ENCODE measurements at places on chromosomes 1 and 21.

DNA sequence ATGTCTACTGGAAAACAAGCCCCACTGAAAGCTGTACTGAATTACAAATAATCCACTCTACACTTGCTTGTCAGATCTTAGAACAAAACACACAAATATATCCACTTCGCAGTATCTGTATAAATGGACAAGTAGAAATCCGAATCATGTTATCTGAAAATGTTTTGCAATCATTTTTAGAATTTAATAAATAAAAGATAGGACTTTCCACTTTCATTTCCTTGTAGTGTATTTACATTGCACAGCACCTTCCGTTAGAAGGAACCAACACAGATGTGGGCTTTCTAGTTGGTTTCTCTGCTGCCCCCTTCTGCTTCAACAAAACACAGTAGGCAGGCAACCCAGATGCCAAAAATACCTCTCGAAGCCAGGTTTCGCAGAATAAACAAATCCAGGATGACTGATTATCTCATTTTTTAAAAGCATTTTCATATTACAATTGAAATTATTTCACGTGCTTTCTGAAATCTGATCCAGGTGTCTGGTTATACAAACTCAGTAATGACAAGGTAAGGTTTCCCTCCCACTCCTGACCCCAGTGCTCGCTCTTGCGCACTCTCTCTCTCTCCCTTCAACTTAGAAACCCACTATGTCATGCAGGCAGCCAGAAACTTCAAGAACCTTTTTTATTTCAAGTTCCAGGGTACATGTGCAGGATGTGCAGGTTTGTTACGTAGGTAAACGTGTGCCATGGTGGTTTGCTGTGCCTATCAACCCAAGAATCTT lies 389.9 kb downstream of the SMYD3 start:
- peak; percentile 82 for DNase-seq

DNA sequence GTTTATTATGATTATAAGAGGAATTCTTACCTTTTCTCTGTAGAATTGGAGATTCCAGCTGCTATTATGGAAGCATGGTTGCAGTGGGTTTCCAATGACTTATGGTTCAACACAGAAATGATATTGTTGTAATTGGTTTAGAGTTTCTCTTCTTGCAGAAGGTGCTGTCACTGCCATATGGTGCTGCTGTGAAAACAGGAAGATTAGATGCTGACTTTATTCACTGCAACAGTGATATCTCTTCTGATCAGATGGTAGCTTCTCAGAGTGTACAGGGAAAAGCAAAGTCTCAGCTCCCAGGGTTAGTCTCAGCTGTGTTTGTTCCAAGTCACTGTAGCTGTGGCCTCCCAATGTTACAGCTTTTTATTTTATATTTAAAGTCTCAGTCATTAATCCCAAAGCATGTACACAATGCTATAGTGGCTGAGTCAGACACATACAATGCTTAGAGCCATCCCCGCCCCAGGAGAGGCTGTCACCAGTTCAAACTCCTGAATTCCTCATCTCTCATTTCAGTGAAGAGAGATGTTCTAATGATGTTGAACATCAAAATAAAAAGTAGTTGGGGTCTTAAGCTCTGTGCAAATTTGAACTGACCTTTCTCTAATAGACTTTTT lies 42.7 kb upstream of the RGS2 start:
- no peak for DNase-seq

DNA sequence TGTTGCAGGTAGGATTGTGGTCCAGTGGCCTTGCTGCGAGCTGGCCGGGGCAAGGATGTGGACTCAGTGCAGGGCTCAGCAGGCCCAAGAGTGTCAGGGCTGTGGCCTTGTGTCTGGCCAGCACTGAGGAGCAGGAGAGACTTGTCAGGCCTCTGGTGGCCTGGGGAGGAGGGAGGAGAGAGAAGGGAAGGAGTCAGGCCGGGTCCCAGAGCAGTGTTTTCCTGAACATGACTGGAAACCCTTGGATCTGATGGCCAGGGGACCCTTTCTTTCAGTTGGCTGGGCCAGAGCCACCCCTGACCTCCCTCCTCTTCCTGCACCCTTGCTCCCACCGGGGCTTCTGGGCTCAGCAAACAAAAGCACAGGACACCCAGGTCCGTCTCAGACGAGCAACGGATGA lies 5.1 kb downstream of the IBA57 start:
- DNase-seq, result no peak

GRCh38 chr1:169427081-169427641 lies at the start of gene CCDC181:
CCDC181 (minus strand) TSS chr1:169427474; CDS start chr1:169424927, 2,547 bp downstream.
- no peak for DNase-seq

- no peak for DNase-seq
Measured at GRCh38 chr1:177116941-177117340, 47.6 kb downstream of the ASTN1 start.

GRCh38 chr1:244053831-244054230 lies 2.7 kb downstream of the ZBTB18 start:
- DNase-seq, result no peak

All from NCI-H2029 (cell line).